Thymus (tissue), 14 donors: ENCODE measurements at places on chromosomes 12 and 14. TPM values are rescaled to one million over a fixed set of nuclear protein-coding genes. Genes with fewer than 3 reads are reported as not detected.

GRCh38 chr12:1880153-1880845 is 38.2 kb downstream of the CACNA2D4 start:
- H3K4me1 ChIP-seq, result no peaks in the 10 kb centered on the region
- H3K36me3 ChIP-seq, result no peaks in the 10 kb centered on the region
- H3K4me3 ChIP-seq, result no peak overlapping the region
- H3K27me3 ChIP-seq, result no peaks in the 10 kb centered on the region
- no peak overlapping the region for H3K27ac ChIP-seq

- peaks cover 7% of the 10 kb centered on the region for H3K4me1 ChIP-seq
- H3K27me3 ChIP-seq, result no peaks in the 10 kb centered on the region
- H3K4me3 ChIP-seq, result no peak overlapping the region
- no peak for DNase-seq
- H3K36me3 ChIP-seq, result no peaks in the 10 kb centered on the region
Observed at GRCh38 chr12:65155784-65156183, 13.6 kb upstream of the LEMD3 start.

ALDH1L2 gene
- 0.24 TPM for total RNA-seq

BATF gene
- total RNA-seq, result 12.9 TPM

SLC6A12 gene
- total RNA-seq, result 0.14 TPM

DNA sequence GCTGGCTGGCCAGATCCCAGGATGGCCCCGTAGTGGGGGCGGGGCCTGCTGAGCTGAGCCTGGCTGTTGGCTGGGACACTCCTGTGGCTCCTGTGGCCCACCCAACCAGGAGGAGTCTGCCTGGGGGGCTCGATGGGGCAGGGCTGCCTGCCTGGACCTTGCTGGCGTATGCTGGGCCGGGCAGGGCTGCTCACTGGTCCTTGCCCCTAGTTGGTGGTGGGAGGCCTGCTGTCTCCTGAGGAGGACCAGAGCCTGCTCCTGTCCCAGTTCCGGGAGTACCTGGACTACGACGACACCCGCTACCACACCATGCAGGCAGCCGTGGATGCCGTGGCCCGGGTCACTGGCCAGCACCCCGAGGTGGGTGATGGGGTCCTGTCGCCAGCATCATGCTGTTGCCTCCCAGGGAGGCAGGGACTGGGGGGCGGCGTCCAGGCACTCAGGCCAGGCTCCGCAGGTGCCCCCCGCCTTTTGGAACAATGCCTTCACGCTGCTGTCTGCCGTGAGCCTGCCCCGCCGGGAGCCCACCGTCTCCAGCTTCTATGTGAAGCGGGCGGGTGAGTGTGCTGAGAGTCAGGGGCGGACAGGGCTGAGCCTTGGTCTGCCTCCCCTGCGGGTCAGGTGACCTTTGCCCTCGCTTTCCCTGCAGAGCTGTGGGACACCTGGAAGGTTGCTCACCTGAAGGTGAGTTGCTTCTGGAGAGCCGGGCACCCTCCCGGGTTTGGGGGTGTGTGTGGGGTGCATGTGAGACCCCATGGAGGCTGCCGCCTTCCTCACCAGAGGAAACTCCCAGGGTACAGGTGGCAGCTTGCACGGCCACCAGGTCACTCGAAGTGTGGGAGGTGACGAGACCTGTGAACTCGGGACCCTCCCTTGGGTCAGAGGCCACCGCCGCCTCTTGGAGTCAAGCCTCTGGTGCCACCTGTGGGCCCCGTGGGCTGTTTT is 3.4 kb downstream of the NOC4L start:
- no peak overlapping the region for H3K4me3 ChIP-seq
- H3K27me3 ChIP-seq, result no peaks in the 10 kb centered on the region
- H3K4me1 ChIP-seq, result peaks cover 16% of the 10 kb centered on the region

GRCh38 chr12:95316798-95317197 is 99.2 kb downstream of the VEZT start:
- no peak overlapping the region for H3K4me3 ChIP-seq
- no peak overlapping the region for H3K27ac ChIP-seq
- DNase-seq, result no peak

MYO1H gene
- under 0.01 TPM for total RNA-seq

GRCh38 chr14:80150301-80150700 is 61.0 kb downstream of the DIO2 start:
- H3K4me3 ChIP-seq, result no peak overlapping the region
- no peaks in the 10 kb centered on the region for H3K27me3 ChIP-seq
- H3K27ac ChIP-seq, result no peak overlapping the region
- no peaks in the 10 kb centered on the region for H3K36me3 ChIP-seq
- no peak for DNase-seq

DNA sequence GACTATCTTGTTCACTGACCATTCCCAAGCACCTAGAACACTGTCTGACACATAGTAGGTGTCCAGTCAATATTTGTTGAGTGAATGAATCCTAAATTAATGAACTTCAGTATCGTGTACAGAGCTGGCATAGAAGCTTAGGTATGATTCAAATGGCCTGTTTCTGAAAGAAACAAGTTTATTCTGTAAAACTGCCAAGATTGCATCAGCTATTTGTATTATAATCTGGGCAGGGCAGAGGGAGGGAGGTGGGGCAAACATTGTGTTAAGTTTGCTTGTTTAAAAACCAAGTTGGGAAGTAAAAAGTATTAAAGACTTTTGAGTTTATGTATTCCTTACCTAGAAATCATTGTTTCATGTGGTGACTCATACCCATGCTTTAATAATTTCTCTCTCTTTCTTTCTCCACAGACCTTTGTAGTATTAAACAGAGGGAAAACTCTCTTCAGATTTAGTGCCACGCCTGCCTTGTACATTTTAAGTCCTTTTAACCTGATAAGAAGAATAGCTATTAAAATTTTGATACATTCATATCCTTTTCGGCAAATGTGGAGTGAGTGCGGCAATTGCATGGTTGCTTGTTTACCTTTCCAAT is 92.8 kb downstream of the SCN8A start:
- H3K4me1 ChIP-seq, result peaks cover 3% of the 10 kb centered on the region
- no peaks in the 10 kb centered on the region for H3K36me3 ChIP-seq
- DNase-seq, result no peak
- H3K4me3 ChIP-seq, result no peak overlapping the region

DNA sequence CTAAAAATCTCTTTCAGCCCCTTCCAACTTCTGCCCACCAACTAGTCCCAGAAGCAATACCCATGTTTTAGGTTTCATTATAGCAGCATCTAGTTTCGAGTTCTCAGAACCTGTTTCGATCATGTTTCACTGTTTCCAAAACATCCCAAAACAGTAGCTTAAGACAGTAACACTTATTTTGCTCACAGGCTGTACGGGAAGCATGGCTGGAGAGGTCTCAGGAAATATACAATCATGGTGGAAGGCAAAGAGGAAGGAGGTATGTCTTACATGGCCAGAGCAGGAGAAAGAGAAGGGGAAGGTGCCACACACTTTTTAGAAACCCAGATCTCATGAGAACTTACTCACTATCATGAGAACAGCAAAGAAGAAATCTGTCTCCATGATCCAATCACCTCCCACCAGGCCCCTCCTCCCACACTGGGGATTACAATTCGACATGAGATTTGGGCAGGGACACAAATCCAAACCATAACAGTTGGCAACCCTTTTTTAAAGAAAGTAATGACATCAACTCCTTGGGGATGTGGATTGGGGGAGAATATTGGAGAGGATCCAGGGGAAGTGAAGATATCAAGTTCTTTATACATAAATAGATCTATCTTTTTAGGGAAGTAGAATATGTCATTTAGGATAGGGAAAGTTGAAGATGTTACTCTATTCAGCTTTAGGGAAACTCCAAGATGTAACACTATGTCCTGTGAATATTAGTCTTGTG is 269.9 kb upstream of the PLEKHG7 start:
- H3K27ac ChIP-seq, result peak overlapping the region; percentile 23
- peaks cover 6% of the 10 kb centered on the region for H3K4me1 ChIP-seq
- DNase-seq, result no peak
- H3K4me3 ChIP-seq, result no peak overlapping the region
- no peaks in the 10 kb centered on the region for H3K36me3 ChIP-seq
- no peaks in the 10 kb centered on the region for H3K27me3 ChIP-seq

DNA sequence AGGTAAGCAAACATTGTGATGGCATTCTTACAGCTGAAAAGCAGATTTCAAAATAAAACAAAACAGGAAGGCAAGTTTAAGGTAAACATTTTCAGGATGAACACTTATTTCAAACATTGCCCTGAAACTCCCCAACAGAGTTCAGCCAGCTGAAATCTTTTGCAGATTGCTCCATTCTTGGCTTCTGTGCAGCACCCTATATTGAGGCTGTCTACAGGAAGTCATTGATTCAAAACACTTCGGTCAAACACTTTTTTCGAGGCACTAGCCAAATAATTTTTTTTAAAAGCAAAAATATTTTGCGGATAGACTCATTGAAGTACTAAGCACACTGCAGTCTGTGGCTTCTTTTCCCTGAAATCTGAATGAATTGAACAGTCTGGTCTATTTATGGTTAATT is 318.1 kb upstream of the PDE3A start:
- H3K4me1 ChIP-seq, result no peaks in the 10 kb centered on the region
- no peaks in the 10 kb centered on the region for H3K27me3 ChIP-seq
- no peak for DNase-seq
- H3K36me3 ChIP-seq, result no peaks in the 10 kb centered on the region
- H3K4me3 ChIP-seq, result no peak overlapping the region

DNA sequence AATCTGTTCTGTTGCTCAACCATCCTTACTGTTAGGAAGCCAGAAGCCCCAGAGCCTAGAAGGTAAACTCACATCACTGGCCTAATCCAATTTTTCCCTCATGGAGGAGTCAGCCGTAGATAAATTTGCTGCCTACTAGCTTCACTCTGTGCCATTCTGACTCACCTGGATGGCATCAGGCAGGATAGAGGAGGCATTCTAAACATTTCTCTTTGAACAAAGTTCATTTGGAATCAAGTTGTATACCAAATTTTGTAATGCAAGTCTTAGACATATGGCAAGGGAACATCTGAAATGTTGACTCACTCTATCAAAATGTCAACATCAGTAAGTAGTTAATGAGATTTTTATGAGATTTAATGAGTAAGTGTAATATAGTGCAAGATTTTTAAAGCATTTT is 13.6 kb upstream of the TBC1D30 start:
- no peak overlapping the region for H3K4me3 ChIP-seq
- H3K36me3 ChIP-seq, result no peaks in the 10 kb centered on the region
- no peaks in the 10 kb centered on the region for H3K4me1 ChIP-seq
- no peak for DNase-seq
- no peak overlapping the region for H3K27ac ChIP-seq

DNA sequence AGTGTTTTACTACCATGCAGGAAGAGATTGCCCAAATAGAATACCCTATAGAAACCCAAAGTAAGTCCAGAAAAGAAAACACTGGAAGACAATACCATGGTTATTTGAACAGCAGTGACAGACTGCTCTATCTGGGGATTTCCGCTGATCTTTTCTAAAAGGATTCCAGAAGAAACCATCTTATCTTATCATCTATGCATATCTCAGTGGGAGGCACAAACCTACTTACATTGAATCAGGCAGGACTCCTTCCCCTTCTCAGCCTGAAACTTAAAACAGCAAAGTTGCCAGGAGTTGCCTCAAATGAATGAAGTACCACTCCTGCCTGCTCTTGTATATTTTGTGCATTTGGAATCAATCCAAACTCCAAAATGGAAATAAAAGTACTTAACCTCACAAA is 56.7 kb upstream of the NR2C1 start:
- no peaks in the 10 kb centered on the region for H3K27me3 ChIP-seq
- H3K4me1 ChIP-seq, result no peaks in the 10 kb centered on the region
- no peak for DNase-seq
- no peak overlapping the region for H3K4me3 ChIP-seq
- no peak overlapping the region for H3K27ac ChIP-seq
- H3K36me3 ChIP-seq, result no peaks in the 10 kb centered on the region

DNA sequence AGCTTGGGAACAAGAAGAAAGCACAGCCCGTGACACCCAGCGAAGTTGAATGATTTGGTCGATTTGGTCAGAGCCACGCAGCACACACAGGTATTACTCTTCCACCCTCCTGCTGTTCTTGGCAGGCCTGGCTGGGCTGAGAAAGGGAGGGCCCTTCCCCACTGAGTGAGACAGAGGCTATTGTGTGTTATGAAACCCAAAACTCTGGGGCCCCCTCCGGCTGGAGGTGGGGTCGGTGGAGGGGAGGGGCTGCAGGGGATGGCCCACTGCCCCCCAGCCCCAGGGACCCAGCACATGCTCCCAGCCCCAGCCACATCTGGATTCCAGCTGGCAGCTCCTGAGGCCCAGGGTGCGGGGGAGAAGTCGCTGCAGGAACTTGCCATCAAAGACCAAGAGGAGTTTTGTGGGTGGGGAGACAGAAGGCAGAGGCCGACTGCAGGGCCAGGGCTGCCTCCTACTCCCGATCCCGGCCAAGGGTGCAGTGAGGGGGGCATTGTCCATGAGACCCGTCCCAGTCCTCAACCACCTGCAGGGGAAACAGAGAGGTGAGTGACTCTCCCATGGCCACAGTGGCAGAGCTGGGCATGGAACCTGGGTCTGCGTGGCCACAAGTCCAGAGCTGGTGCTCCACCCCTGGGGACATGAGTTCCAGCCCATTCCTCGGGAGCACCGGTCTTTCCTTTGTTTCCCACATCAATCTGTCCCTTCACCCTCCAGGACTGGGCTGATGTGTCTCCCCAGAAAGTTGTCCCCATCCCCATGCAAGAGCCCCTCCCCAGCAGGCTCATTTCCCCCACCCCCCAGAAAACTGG is 8.7 kb downstream of the TMEM119 start:
- H3K36me3 ChIP-seq, result no peaks in the 10 kb centered on the region
- H3K4me1 ChIP-seq, result peaks cover 10% of the 10 kb centered on the region
- no peak for DNase-seq
- no peak overlapping the region for H3K27ac ChIP-seq

DNA sequence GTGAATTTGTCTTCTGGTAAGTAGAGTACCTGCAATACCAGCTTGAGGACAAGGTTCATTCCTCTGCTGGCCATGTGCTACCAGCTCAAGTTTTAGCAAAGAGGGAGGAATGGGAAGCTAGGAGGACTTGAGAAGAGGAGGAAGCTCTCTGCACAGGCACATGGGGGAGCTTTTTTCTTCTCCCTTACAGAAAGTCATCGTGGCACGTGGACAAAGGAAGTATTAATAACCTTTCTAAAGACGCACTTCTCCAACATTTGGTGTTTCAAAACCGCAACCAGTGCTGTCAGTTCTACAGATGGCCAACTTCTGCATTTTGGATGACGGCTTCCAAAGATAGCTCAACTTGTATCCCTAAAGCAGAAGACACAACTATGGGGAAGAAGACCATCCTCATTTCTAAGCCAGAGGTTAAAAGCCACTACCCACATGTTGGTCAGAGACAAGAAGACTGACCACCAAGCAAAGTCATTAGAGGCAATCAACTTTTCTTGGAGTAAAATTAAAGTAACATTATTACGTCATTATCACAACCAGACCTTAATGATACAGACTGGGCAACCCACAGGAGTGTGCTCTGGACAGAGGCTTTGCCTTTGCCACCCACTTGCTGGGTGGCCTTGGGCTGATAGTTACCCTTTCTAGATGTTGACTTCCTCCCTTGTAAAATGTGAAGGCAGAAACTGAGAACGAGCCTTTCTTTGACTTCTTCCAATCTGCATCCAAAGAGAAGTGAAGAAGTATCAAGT is 12.3 kb upstream of the TMED10 start:
- H3K27ac ChIP-seq, result no peak overlapping the region
- no peaks in the 10 kb centered on the region for H3K4me1 ChIP-seq
- H3K36me3 ChIP-seq, result no peaks in the 10 kb centered on the region
- DNase-seq, result no peak
- H3K4me3 ChIP-seq, result no peak overlapping the region

WIF1 gene
- total RNA-seq, result 0.38 TPM

- no peaks in the 10 kb centered on the region for H3K36me3 ChIP-seq
- H3K27me3 ChIP-seq, result no peaks in the 10 kb centered on the region
- H3K4me1 ChIP-seq, result no peaks in the 10 kb centered on the region
- H3K4me3 ChIP-seq, result no peak overlapping the region
- no peak for DNase-seq
- H3K27ac ChIP-seq, result no peak overlapping the region
Observed at GRCh38 chr12:81729781-81730180, 29.4 kb downstream of the PPFIA2 start.

GRCh38 chr14:57182760-57183503 is 85.8 kb downstream of the EXOC5 start:
- no peaks in the 10 kb centered on the region for H3K36me3 ChIP-seq
- peaks cover 5% of the 10 kb centered on the region for H3K27me3 ChIP-seq
- no peak for DNase-seq
- no peak overlapping the region for H3K27ac ChIP-seq
